ENCODE measurements at places on chromosomes 1 and 21.

GRCh38 chr1:174118751-174119150, 40.6 kb upstream of the RABGAP1L start:
- no peak for DNase-seq

GRCh38 chr21:32001390-32001789, 128.6 kb downstream of the HUNK start:
- DNase-seq = no peak

DNA sequence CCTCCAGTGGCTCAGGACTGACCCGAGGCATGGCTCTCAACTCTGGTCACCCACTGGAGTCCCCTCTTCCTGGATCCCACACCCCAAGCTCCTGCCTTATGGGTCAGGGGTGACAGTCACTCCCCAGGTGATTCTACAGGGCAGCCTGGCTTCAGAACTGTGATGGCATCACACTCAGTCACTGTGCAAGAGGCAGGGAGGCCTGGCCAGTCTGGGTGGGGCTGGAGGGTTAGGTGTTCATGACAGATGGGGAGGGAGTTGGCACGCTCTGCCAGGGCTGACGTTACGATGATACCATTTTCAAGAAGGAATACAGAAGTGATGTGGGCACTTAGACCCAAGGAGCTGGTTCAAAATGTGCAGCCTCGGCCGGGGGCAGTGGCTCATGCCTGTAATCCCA, 25.2 kb upstream of the ABCG1 start:
- DNase-seq = no peak

DNA sequence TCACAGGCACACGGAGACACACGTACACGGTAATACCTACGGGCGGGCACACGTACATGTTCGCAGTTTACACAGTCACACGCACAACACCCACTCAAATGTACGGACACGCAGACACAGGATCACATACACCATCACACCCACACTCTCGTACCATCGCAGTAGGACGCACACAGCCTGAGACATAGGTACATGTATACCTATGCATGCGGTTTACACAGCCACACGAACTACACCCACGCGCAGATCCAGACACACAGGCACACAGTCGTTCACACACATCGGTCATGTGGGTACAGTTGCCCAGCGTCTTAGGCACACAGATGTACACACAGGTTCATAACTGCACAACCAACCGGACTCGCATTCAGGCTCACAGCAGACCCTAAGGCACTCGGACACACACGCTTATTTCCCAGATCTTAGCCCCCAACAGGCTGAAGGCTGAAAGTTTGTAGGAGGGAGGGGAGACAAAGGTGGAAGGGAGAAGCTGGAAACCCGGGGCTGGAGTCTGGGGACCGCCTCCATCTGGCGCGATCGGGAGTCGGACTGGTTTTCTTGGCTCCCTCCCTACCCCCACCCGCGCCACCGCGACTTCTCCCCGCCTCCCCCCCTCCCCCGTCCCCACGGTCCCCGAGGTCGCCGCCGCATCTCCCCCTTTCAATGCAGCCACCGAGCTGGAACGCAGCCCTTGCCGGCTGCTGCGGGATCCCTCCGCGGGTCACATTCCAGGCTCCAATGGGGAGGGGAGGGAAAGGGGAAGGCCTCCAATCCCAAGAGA, 51.9 kb upstream of the SYNC start:
- no peak for DNase-seq

- DNase-seq = no peak
Measured at GRCh38 chr1:202248861-202249260, 55.3 kb downstream of the LGR6 start.

- peak; percentile 44 for DNase-seq
Measured at GRCh38 chr1:46477153-46477929, 12.3 kb upstream of the DMBX1 start.

DNA sequence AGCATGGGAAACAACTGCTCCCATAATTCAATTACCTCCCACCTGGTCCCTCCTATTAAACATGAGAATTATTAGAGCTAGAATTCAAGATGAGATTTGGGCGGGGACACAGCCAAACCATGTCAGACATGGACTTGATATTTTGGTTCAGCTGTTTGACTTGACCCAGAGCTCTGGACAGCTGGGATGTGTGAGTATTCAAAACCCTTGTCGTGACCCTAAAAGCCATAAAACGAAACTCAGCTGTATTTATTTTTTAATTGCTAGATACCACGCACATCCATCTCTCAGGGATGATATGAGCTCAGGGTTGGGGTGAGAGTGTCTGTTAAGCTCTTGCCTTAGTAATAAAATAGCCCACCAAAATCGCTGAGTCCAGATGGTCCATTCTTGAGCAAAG, 45.4 kb downstream of the RCSD1 start:
- DNase-seq = no peak

Data from nucleus accumbens (tissue), 56 donors.